ENCODE measurements at places on chromosomes 1 and 21. TPM values are rescaled to one million over a fixed set of nuclear protein-coding genes. Genes with fewer than 3 reads are reported as not detected.

Gene WDR77
- polyA plus RNA-seq, result 62.2 TPM

Gene DYNLT5
- 0.28 TPM for polyA plus RNA-seq

Gene HAO2
- not detected for polyA plus RNA-seq

Gene RPE65
- not detected for polyA plus RNA-seq

Gene OR10Z1
- polyA plus RNA-seq, result not detected

Gene C1orf141
- polyA plus RNA-seq, result not detected

Gene GJA8
- polyA plus RNA-seq, result not detected

Gene MYOG
- polyA plus RNA-seq, result not detected

Gene SEC16B
- polyA plus RNA-seq, result 1.2 TPM

Gene APH1A
- 134 TPM for polyA plus RNA-seq

Gene BRDT
- polyA plus RNA-seq, result not detected

Gene AMY2A
- polyA plus RNA-seq, result not detected

Gene DDR2
- not detected for polyA plus RNA-seq

Gene GBP7
- polyA plus RNA-seq, result not detected

Gene LCE3E
- polyA plus RNA-seq, result not detected

Gene LORICRIN
- polyA plus RNA-seq, result not detected

Gene TMPRSS3
- 0.30 TPM for polyA plus RNA-seq

Gene NBPF9
- polyA plus RNA-seq, result 0.37 TPM

Gene AK5
- 0.34 TPM for polyA plus RNA-seq

Gene GUK1
- 316 TPM for polyA plus RNA-seq

Gene KRTAP26-1
- polyA plus RNA-seq, result not detected

Gene TNFRSF14
- 64.4 TPM for polyA plus RNA-seq

Gene MSH4
- polyA plus RNA-seq, result not detected

Gene ZNF695
- polyA plus RNA-seq, result not detected

Gene PLPP3
- 0.21 TPM for polyA plus RNA-seq

Gene ACKR1
- not detected for polyA plus RNA-seq

Gene WDR64
- not detected for polyA plus RNA-seq

Gene RO60
- 7.6 TPM for polyA plus RNA-seq

Gene TBX15
- polyA plus RNA-seq, result not detected

Gene PDC
- polyA plus RNA-seq, result not detected

Gene MCOLN3
- not detected for polyA plus RNA-seq

Gene CYP4Z1
- polyA plus RNA-seq, result not detected

Gene CTH
- polyA plus RNA-seq, result 0.28 TPM

Gene LRRC53
- polyA plus RNA-seq, result not detected

Gene RIPPLY3
- not detected for polyA plus RNA-seq

Gene PTPRU
- polyA plus RNA-seq, result not detected

Gene OLFML2B
- 0.95 TPM for polyA plus RNA-seq

Gene GPX7
- polyA plus RNA-seq, result 1.7 TPM

Gene FAM89A
- 2.0 TPM for polyA plus RNA-seq

Gene NBPF4
- not detected for polyA plus RNA-seq

Gene PTAFR
- polyA plus RNA-seq, result 331 TPM

Gene ITLN1
- 1.2 TPM for polyA plus RNA-seq

Gene RAP1GAP
- not detected for polyA plus RNA-seq

Gene PLA2G2F
- not detected for polyA plus RNA-seq

Gene AIM2
- polyA plus RNA-seq, result 9.8 TPM

Gene KLHL20
- polyA plus RNA-seq, result 6.5 TPM

Gene LCE2B
- polyA plus RNA-seq, result not detected

Gene SELENOF
- polyA plus RNA-seq, result 111 TPM

Gene LRRN2
- polyA plus RNA-seq, result not detected

Gene LCE3A
- not detected for polyA plus RNA-seq

Gene FAM76A
- polyA plus RNA-seq, result 10.9 TPM

Gene HES2
- polyA plus RNA-seq, result not detected

Gene RASAL2
- 0.15 TPM for polyA plus RNA-seq

Gene C1orf167
- polyA plus RNA-seq, result not detected

Gene BGLAP
- polyA plus RNA-seq, result 0.90 TPM

Gene OR2AK2
- not detected for polyA plus RNA-seq

Gene KLHDC9
- polyA plus RNA-seq, result not detected

All from CD14-positive monocyte (primary cell).